ENCODE measurements at places on chromosomes 1 and 21. TPM values are rescaled to one million over a fixed set of nuclear protein-coding genes. Genes with fewer than 3 reads are reported as not detected.
A peak's percentile ranks its signal among the peaks of the same experiment; 100 is the strongest.

The NAV1 gene
- total RNA-seq = 51.8 TPM

The F13B gene
- not detected for total RNA-seq

The NGF gene
- total RNA-seq = 0.51 TPM

- no peak for DNase-seq
Observed at GRCh38 chr1:184878602-184879001, 95.7 kb downstream of the NIBAN1 start.

GRCh38 chr1:235018161-235018560, 110.5 kb downstream of the TOMM20 start:
- peak; percentile 98 for DNase-seq

GRCh38 chr1:212167098-212167497, 118.1 kb upstream of the PPP2R5A start:
- peak; percentile 51 for DNase-seq

Data from Daoy (cell line).